ENCODE measurements at places on chromosomes 4 and X.

- no peak for DNase-seq
These were observed 62.5 kb downstream of the SEL1L3 start for GRCh38 chr4:25800245-25800644.

GRCh38 chrX:431056-431455 lies 44.3 kb upstream of the PPP2R3B start:
- DNase-seq, result no peak

DNA sequence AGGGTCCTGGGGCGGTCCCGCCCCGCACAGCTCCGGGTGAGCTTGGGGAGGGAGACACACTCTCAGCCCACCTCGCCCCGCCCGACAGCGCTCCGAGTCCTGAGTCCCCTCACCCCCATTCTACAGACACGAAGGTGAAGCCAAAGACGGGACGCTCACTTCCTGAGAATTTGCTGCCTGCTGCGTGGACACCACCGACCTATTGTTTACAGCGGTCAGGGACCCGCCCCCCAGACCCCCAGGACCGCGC lies 796 bp upstream of the ZNF141 start:
- DNase-seq, result no peak

- no peak for DNase-seq
These were observed 327.4 kb downstream of the PPP3CA start for GRCh38 chr4:101019941-101020401.

DNA sequence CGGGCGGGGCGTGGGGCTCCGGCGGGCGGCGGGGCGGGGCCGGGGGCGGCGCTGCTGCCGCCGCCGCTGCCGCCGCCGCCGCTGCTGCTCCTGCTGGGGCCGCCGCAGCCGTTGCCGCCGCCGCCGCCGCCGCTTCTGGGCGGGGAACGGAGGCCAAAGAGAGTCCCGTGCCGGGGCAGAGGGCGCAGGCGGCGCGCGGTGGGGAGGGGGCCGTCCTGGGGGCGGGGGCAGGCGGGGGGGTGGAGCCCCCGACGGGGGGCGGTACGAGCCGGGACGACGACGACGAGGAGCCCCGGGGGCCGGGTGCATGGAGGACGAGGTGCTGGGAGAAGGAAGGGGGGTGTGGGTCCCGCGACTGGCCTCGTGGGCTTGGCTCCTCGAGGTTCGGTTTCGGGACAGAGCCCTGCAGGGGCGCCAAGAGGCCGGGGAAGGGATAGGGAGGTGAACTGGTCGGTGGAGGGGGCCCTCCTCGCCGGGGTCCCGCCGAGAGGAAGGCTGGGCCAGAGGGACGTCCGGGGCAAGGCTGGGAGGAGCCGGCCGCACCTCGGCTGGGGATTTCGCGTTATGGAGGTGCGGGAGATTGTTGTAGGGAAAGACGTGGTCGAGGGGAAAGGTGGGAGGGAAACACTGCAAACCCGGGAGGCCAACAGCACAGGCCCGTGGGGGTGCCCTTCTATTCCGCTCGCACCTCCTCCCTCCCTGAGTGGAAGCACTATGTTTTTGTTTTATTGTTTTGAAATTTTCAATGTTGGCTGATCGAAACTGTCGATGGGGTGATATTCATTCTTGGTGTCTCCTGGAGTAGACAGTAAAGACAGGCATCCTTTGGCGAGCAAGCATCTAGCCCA lies 1.9 kb downstream of the BCORL1 start:
- DNase-seq, result no peak

GRCh38 chrX:104335756-104336155 lies 81.0 kb upstream of the ESX1 start:
- DNase-seq, result no peak

- DNase-seq, result no peak
These were observed 29.0 kb downstream of the F9 start for GRCh38 chrX:139559383-139560042.

GRCh38 chrX:24190500-24191156 lies 41.1 kb downstream of the ZFX start:
- no peak for DNase-seq
